ENCODE measurements at places on chromosomes 3 and 15.

DNA sequence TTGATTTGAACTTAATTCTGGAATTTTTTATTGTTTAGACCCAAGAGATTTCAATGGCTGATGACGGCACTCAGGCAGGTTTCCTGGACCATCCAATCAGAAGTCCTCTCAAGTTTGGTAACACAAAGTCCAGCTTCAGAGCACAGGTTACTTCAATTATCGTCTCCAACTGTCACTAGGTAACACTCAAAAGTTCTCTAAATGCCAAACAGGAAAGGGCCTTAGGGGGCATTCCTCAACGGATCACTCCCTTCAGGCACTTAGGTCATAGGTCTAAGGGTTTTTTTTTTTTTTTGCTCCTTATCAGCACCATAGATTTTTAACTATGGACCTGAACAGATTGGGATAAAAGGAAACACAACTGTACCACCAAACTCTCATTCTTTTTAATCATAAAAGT, 85.8 kb downstream of the MEIS2 start:
- DNase-seq = no peak

- no peak for DNase-seq
Observed at GRCh38 chr3:183506674-183507320, 48.7 kb downstream of the KLHL6 start.

DNA sequence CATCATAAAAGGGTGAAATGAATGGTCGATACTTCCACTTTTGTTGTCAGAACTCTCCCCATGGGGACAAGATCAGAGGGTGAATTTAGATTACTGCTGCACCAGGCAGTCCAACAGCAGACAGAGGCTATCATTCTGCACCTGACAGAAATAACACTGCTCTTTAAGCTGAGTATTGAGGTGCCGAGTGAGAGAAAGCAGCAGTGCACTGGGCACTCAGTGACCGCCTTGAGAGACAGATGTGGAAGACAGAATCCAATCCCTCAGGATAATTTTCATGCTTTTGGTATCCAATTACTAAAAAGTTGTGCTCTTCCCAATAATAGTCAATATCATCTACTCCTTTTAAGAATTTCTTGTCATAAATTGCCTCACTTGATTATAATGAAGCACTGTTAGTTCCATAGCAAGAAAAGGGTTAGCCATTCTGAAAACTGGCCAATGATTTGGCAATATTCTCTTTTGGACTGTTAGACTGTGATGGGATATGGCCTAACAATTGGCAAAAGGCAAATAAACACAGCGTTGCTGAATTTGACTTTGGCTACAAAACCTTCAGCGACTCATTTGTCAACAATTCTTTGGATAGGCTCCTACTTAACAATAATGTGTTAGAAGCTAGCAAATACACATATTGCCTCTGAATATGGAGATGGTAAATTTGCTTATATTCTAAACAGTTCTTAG, 5.5 kb downstream of the FGF7 start:
- no peak for DNase-seq

DNA sequence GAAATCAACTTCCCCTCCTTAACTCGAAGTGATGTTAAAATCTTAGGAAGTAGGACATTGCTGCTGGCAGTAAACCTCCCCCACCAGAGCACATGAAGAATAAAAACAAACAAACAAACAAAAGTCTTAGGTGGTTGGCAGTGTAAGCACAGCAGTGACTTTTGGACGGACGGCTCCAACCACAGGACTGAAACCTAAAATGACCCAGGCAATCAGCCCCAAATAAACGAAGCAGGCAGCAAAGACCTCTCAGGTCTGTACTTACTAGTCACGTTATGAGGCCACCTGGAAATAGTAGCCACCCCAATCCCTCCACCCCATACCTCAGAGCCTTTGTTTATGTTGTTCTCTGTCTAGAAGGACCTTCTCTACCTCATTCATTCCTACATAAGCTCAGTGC, 33.5 kb upstream of the HES1 start:
- DNase-seq = no peak

DNA sequence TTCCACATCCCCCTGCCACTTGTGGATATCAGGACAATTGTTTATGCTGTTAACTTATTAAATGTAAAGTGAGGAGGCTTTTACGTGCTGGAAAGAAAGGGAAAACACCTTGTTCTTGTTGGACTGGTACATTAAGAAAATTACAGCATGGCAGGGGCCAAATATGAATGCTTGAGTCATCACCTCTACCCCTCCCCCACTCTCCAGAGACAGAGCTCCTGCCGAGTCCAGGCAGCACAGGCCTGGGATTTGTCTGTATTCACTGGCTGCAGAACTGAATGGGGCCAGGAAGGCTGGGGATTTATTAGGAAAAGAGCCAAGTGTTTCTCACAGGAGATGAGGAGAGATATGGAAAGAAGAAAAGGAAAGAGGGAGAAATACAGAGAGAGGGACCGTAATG, 308.9 kb downstream of the EPHB1 start:
- no peak for DNase-seq

DNA sequence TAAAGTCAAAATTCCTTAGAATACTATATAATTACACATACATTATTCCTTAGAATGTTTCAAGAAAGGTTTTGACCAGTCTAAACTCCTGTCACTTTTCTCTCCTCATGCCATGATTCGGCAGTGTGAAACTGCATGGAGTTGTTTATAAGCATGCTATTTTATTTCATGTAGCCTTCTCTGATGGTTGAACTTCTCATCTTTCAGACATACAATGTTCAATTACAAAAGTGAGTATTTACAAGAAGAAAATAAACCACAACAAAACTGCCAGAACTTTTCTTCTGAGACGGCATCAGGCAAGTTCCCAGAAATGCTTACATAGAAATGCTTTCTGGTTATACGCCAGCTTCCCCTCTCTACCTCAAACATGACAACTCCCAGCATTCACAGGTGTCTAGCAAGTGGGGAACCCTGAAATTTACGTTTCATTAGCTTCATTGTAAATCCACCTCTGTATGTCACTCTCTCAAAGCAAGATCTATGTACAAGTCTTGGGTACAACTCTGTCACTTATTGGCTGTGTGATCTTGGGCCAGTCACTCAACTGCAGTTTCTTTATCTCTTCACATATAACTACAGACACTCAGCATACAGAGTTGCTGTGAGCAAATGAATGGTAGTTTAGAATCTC, 42.7 kb downstream of the HDGFL3 start:
- peak; percentile 5 for DNase-seq

- peak; percentile 73 for DNase-seq
Observed at GRCh38 chr15:83200162-83200561, 7.5 kb downstream of the HDGFL3 start.

- peak; percentile 71 for DNase-seq
Observed at GRCh38 chr3:15405448-15406050, 21.8 kb downstream of the METTL6 start.

DNA sequence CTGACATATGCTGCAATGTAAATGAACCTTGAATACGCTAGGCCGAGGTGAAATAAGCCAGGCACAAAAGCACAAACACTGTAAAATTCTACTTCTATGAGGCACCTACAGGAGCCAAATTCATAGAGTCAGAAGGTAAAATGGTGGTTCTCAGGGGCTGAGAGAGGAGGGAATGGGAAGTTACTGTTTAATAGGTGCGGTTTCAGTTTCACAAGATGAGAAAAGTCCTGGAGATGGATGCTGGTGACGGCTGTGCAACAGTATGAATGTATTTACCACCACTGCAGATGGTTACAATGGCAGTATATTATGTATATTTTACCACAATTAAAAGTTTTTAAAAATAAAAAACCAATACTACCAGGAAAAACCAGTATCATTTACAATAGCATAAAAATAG, 4.0 kb downstream of the TNK2 start:
- DNase-seq = no peak

- peak; percentile 85 for DNase-seq
Observed at GRCh38 chr3:25468866-25469319, 40.8 kb downstream of the RARB start.

GRCh38 chr3:101484805-101485620, 28.0 kb downstream of the SENP7 start:
- DNase-seq = peak; percentile 81

- DNase-seq = no peak
Observed at GRCh38 chr3:87766721-87767120, 292.1 kb downstream of the CGGBP1 start.

DNA sequence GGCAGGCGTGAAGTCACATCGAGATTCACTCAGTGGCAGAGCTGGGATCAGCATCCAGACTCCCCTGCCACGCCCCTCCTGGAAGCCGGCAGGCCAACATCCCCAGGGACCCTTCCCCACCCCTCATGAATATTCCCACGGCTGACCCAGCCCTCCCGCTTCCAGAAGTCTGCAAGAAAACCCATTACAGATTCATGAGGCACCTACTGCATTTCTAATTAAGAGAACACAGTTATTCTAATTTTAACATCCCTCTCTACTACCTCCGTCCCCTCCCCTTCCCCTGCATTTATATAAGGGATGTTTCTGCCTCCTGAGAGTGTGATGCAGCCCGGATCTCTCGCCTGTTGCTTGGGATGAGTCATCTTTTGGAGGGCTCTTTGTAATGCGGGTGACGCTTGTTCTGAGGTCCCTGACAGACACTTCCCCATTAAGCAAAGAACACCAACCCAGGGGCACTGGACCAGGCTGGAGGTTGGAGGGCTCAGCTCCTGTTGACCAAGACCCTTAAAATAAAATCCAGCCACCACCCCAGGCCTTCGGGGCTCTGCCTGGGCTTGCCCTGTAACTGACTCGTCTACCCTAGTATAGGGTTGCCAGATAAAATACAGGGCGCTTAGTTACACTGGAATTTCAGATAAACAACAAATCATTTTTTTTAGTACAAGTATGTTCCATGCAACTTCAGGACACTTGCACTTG, 118.7 kb downstream of the NUP210 start:
- peak; percentile 75 for DNase-seq

DNA sequence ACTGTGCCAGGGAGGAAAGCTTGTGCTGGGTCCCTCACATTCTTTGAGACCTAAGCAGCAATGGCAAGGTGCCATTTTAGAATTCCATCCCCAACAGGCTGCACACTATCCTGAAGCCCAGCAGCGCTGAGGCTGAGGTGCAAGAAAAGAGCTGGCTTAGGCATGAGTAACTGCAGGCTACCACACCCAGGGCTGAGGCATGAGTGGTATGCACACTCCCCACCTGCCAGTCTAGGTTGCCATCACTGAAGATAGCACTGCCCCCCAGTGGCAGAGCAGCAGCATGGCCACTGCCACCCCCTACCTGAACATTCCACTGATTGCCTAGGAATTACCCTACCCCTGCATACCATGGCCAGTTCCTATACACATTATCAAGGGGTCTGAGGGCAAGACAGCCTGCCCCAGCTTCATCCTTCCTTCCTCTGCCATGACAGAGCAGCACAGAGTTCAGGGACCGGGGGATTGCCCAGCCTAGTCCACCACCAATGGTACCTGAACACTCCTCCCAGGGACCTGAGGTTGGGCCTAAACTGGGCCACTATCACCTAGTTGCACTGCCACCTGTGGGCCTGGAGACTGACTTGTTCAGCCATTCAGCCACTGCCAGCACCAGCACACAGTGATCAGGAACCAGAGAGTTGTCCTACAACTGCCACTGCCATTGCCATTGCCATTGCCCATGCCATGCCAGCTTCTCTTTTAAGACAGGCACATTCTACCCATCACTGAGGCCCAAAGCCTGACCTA, 129.8 kb downstream of the SATB1 start:
- no peak for DNase-seq

GRCh38 chr15:80289528-80290495, 37.8 kb upstream of the CTXND1 start:
- DNase-seq = no peak

- peak; percentile 24 for DNase-seq
Observed at GRCh38 chr15:40844696-40845030, 815 bp downstream of the SPINT1 start.

DNA sequence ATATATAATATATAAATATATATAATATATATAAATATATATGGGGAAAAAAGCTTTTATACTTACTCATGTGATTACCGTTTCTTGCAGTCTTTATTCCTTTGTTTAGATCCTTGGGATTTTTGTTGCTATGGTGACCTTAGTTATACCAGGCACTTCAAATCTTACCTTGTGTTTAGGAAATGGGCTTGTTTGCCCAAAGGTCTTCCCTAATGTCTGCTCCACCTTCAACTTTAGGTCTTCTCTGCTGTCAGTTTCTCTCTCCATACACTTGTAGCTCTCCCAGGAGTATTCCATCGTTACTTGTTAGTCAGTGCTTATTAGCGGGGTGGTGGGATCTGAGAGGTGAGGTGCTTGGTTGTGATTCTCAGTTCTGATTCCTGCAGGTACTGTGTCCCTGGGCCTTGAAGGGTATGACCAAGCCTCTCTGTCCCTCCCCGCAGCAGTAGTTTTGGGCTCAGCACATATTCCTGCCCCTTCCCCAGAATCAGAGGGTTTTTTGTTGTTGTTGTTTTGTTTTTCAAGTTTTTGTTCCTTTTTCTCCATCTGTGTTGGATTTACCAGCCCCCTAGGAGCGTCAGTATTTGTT, 9.6 kb upstream of the LAMP3 start:
- DNase-seq = no peak

- DNase-seq = no peak
Observed at GRCh38 chr3:183182732-183183610, 20.4 kb upstream of the LAMP3 start.

DNA sequence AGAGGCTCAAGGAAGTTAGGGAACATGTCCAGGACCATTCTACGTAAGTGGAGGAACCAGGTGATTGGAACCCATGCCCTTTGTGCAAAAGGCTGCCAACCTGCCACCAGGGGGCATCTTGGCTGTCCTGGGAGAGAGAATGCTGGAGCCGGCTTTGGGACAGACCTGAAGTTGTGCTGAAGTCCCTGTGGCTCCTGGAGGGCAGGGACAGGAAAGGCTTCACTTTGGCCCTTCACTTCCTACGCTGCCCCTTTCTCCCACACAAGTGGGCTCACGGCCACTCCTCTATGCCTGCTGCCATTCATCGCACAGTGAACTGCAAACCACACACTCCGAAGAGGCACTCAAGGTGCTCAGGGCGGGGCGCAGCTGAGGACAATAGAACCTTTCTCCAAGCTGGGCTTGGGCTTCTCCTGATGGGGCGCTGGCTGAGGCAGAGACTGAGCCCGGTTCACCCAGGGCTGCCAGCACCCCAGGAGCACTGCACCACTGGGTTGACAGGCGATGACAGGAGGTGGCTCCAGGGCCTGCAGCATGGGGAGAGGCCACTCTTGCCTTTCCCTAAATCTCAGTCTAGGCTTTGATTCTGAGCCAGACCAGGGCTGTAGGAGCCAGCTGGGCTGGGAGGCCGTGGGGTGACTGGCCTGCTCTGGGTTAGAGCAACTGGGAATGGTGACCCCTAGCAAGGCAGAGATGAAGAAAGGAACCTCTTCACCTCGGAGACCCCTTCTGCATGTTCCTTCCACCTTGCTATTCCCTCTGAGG, 8.4 kb downstream of the SHF start:
- no peak for DNase-seq

Data from mesenchymal stem cell (in vitro differentiated cells and primary cell).